ENCODE measurements at places on chromosomes 3 and 15.
A peak's percentile ranks its signal among the peaks of the same experiment; 100 is the strongest.

DNA sequence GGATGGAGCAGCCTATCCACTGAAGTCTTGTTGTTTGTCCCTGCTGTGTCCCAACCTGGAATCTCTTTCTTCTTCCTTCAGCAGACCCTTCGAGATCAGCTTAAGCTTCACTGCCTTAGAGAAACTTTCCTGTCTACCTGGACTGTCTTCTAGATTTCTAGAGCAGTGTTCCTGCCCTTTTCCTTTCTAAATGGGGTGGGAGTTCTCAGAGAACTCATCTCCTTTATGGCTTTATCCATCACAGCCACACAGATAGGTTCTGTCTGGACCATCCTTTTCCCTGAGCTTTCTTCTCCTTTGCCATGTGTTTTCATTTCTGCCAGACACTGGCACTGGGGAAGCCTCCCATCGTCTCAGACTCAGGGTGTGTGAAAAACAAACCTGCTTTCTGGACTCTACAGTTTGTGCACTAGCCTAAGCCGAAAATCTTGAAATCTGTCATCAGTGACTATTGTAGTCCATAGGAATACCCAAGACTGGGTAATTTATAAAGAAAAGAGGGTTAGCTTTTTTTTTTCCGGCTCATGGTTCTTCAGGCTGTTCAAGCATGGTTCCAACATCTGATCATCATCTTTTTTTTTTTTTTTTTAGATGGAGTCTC is 177.5 kb downstream of the PGPEP1L start:
- DNase-seq = no peak

DNA sequence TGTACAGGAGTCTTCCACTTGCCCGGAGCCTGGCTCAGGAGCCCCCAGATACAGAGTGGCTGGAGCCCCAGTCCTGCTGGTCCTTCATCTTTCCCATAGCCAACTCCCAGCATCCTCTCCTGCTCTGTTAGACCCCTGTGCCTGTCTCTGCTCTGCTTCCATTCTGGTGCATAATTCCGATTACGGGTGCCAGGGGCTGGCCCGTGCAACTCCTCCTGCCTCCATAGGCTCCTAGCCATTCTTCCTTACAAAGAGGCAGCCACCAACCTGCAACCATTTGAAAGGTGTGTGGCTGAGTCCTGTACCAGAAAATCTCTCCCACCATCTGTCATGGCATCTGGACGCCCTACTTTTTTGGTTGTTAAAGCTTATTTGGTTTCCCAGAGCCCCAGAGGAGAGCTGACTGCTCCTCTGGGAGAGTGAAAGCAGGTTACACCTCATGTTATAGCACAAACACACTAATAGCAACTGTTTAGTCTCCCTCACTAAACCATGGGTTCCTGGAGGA is 5.2 kb upstream of the RAD18 start:
- DNase-seq = no peak

DNA sequence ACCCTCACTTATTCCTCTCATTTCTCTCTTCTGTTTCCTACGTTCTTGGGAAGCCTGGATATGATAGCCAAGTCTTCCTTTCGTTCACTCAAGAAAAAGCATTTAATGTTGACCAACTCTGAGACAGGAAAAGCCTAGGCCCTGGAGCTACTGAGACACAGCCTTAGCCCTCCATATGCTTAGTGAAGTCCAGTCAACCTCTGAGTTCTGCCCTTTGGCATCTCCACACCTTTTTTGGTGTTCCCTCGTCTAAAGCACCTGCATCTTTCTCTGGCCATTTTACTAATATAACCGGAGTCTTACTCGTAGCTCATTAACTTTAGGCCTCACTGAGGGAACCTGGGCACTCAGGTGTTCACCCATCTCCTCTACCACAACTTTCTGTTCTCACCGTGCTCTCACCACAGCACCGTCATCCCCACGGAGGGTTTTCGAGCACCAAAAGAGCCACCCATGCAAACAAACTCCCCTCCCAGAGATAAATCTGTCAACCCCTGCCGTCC is 632 bp downstream of the MTHFS start:
- DNase-seq = no peak

GRCh38 chr3:54223063-54223462 is 100.7 kb downstream of the CACNA2D3 start:
- DNase-seq = no peak

GRCh38 chr3:181899702-181900101 is 188.0 kb downstream of the SOX2 start:
- no peak for DNase-seq

DNA sequence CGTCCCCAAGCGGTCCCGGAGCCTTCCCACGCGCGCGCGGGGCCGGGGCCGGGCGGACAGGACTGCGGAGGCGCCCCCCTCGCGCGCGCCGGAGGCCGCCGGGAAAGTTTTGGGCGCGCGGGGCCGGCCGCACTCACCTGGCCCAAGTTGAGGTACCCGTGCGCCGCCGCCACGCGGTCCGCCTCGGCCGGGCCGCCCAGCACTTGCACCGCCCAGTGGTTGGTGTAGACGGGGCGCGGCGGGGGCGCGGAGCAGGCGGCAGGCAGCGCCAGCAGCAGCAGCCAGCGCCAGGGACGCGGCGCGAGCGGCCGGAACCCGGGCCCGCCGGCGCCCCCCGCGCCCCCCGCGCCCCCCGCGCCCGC is 289 bp downstream of the PCSK6 start:
- DNase-seq = no peak

- DNase-seq = no peak
Observed at GRCh38 chr3:180684807-180685206, 5.5 kb upstream of the CCDC39 start.

GRCh38 chr3:66452303-66453011 is 48.4 kb downstream of the LRIG1 start:
- DNase-seq = no peak

- DNase-seq = no peak
Observed at GRCh38 chr3:45311953-45312801, 76.2 kb upstream of the LARS2 start.

DNA sequence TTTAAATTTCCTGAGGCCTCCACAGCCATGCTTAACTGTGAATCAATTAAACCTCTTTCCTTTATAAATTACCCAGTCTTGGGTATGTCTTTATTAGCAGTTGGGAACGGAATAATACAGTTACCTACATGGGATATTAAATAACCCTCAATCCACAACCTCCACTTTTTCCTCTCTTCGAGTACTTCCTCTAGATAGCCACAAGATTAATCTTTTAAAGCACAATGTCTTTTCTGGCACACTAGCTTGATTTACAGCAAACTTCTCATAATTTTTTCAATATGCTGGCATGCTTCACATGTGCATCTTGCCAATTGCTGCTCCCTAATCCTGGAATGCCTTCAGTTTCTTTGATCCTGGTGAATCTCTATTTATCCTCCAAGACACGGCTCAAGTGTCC is 92.2 kb downstream of the P2RY1 start:
- no peak for DNase-seq

DNA sequence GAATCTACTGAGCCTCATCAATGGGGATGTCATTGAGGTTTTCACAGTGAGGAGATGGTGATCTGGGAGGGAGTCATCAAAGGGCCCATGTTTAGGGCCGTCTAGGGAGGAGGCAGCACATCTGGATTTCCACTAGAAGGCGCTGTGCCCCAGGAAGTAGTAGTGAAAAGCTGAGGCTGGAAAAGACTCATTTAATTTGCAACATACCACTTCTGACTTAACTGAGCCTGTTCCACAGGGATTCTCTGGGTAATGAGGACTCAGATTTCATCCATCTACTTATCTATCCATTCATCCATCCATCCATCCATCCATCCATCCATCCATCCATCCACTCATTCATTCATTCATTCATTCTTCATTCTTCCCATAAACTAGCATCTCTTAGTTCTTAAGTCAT is 17.4 kb upstream of the SHF start:
- peak; percentile 49 for DNase-seq

DNA sequence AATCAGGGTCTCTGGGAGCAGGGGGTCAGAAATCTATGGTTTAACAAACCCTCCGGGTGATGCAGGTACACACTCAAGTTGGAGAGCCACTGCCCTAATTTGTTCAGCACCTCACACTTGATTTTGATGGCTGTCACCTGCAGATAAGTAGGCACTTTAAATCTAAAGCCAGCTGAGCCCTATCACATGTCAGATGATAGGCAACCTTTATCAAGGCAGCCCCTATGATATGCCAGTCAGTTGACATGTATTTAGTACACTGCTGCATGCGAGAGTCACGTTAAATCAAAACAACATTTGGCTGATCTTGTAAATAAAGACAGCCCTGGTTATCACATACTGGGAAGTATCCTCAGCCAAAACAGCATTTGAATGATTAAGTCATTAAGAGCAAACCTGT is 104.4 kb upstream of the MCTP2 start:
- DNase-seq = no peak

GRCh38 chr3:126345641-126346460 is 11.4 kb downstream of the KLF15 start:
- no peak for DNase-seq

GRCh38 chr3:98553021-98553563 is 21.3 kb downstream of the GPR15 start:
- DNase-seq = no peak

DNA sequence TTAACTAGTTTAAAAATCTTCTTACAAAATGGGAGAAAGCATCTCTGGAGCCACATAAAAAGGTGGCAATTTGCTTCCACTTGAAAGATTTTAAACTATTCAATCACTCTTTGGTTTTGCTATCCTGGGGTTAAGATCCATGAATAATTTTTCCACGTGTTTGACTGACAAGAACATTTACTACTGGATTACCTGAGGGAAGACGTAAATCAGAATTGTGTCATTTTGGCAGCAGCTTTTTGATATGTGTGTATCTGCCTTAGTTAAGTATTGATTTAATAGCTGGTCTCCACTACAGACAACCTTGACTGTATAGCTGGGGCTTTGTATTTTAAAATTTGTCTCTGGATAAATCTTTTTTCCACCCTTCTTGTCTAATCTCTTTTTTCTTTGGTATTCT is 228.3 kb downstream of the EPHA3 start:
- DNase-seq = no peak

DNA sequence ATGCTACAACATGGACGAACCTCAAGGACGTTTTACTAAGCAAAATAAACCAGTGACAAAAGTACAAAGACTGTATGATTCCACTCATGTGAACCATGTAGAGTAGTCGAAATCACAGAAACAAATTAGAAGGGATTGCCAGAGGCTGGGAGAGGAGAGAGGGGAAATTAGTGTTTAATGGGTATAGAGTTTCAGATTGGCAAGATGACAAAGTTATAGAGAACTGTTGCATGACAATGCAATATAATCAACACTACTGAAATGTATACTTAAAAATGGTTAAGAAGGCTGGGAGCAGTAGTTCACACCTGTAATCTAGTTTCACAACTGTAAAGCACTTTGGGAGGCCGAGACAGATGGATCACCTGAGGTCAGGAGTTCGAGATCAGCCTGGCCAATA is 36.9 kb downstream of the PLS1 start:
- DNase-seq = no peak

DNA sequence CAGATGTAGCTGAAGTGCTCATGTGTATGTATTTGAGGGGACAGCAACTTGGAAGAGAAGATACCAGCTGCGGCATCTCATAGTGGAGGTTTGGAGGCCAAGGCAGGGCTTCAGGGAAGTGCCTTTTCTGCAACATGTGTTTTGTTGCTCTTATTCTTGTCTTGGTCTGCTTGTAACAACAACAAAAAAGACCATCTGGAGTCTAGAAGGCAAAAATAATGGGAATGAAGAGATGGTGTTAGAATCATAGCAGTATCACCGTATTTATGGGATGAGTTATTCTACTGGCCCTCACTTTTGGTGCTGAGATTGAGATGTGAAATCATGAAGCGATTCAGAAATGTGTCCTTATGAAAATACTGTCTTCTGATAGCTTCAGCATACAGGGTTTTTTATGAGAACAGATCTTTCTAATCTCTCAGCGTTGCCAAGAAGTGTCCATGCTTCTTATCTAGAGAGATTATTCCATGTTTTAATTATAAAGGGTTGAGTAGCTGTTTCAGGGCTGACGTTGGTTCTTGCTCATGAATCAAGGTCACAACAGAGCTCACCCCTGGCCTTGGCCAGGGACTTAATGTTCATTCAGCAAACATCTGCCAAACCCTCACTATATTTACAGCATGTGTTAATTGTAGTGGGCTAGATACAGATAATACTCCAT is 58.0 kb downstream of the ITPR1 start:
- DNase-seq = no peak

GRCh38 chr3:7309641-7310102 is 448.8 kb downstream of the GRM7 start:
- no peak for DNase-seq

- DNase-seq = no peak
Observed at GRCh38 chr15:43429687-43430086, 58.8 kb downstream of the TUBGCP4 start.

- no peak for DNase-seq
Observed at GRCh38 chr3:46811615-46812236, 51.5 kb downstream of the MYL3 start.

DNA sequence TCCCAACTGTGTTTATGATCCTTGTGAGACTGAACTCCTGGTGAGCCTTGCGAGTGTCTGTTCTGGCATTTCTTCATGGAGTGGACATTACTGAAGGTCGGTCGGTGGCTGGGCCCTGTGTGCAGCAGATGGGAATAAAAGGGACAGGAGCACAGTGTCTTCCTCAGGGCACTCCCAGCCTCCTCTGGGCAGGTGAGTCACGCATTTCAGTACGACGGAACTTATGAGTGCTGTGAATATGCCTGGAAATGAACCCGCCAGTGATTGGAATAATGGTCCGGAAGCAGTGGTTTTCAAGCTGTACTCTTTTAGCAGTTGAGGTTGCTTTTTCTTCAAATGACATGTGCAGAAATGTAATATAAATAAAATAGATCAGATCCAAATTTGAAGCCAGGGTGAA is 55.1 kb downstream of the LARS2 start:
- no peak for DNase-seq

GRCh38 chr3:149013726-149014125 is 22.4 kb downstream of the GYG1 start:
- DNase-seq = no peak

GRCh38 chr3:77038468-77038929 is 1.4 kb upstream of the ROBO2 start:
- no peak for DNase-seq

DNA sequence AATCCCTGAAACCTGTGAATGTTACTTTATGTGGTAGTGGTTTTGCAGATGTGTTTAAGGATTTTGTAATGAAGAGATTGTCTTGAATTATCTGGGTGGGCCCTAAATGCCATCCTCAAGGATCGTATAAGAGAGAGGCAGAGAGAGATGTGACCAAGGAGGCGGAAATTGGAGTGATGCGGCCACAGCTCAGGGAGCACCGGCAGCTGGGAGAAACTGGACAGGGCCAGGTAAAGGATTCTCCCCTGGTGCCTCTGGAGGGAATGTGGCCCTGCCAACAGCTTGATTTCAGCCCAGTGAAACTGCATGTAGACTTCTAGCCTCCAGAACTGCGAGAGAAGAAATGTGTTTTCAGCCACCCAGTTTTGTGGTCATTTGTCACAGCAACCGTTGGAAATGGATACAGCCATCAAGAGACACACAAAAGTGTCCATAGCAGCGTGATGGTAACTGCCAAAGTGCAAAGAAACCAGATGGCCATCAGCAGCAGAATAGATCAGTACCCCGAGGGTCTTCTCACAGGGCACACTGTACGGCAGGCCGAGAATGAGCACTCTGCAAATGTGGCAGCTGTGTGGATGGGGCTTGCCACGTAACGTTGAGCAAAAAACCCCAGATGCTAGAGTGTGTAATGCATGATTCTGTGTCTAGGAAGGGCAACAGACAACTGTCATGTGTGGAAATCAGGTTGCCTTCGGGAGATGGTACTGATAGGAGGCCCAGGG is 12.2 kb downstream of the APBA2 start:
- DNase-seq = no peak

Data from central memory CD4-positive, alpha-beta T cell (primary cell).